ENCODE measurements at places on chromosomes 12 and 14.

DNA sequence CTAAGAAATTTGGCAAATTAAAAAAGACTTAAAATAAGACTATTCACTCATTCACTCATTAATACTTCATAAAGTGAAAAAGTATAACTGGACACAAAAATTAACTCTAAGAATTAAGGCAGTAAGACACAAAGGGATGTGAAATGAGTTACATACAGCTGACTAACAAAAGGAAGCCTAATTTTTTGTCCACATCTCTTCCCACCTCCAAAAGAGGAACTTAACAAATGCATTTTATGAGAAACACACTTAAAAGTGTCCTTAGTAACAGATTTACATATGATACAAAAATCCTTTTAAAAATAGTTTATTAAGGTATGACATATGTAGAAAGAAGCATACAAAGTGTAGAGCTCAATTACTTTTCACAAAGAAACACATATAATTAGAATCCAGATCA is 88.9 kb downstream of the NUMB start:
- no peak for DNase-seq

DNA sequence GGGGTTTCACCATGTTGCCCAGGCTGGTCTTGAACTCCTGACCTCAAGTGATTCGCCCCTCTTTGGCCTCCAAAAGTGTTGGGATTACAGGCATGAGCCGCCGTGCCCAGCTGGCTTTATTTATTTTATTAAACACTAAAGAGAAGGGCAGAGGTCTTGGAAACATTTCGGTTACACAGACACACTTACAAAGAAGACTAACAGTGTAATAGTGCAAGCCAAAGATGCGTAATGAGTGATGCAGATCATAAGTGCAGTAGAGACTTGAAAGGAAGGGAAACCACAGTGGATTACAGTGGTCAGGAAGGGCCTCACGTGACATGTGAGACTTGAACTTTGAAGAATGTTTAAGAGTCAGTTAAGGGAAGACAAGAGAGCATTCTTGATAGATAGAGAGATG is 33.9 kb upstream of the CDK17 start:
- DNase-seq = no peak

GRCh38 chr12:49261721-49262120 is 3.2 kb upstream of the TUBA1C start:
- no peak for DNase-seq

GRCh38 chr14:94446126-94446525 is 6.5 kb downstream of the SERPINA11 start:
- DNase-seq = no peak

DNA sequence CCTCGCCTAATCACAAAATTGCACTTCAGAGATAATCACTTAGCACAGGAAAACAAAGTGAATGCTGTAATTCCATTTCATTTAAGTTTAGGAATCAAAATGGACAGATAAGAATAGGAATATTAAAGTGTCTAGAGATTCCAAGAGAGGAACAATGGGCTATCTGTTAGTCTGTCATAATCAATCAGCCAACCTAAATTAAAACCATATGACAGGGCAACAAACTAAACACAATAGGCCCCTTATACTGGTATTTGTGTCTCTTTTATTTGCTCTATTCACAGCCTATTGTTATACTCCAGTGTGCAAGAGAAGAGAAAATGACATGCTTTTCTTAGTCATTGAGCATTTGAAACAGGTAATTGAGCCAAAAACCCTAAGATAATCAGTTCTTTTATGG is 259.4 kb downstream of the PRKD1 start:
- DNase-seq = no peak

DNA sequence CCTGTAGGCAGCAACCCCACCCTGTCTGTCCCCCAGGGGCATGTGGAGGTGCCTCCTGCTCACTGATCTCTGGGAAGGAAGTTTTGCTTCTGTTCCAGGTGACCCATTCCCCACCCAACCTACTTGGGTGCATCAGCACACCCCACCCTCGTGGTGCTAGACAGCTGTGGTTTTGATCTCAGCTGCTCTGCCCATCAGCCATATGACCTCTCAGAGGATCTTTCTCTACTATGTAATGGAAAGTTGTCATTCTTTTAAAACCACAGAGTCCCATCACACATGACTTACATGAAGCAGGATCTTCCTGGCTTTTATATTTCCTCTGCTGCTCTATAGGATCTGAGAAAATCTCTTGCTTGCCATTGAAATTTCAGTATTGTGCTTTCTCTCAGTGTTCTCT is 13.5 kb upstream of the KRT82 start:
- no peak for DNase-seq

DNA sequence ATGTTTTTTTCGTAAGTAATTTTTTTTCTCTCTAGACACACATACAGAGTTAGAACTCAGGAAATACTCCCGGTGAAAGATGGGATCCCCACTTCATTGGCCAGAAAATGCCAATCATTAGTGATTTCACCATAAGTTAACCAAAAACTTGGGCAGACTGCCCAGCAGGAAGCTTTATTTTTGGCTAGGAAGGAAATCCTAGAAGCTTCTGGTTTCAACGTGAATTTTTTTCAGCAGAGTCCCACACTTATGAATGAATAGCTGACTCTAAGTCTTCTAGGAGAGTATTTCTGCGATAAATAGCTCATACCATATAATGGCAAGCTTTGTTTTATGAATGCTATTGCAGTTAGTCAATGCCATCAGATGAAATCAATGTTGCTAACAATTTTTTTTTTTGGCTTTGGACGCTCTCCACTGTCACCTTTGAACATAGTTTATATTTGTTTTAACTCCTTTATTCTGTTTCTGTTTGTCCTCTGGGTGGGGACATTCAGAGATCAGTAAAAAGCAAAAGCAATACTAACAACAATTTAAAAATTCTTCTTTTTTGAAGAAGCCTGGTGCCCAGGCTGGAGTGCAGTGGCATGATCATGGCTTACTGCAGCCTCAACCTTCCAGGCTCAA is 9.5 kb downstream of the PPP1CC start:
- DNase-seq = no peak

GRCh38 chr12:57487055-57487596 is 742 bp upstream of the MARS1 start:
- DNase-seq = no peak

- DNase-seq = no peak
Measured at GRCh38 chr14:69924201-69924600, 45.0 kb downstream of the SMOC1 start.

All from right kidney (tissue), 9 donors.